ENCODE measurements at places on chromosomes 3 and 15.

GRCh38 chr15:63556246-63556645, 40.9 kb upstream of the FBXL22 start:
- DNase-seq = no peak

- no peak for DNase-seq
These were observed 63.5 kb downstream of the OTOL1 start for GRCh38 chr3:161560008-161560637.

DNA sequence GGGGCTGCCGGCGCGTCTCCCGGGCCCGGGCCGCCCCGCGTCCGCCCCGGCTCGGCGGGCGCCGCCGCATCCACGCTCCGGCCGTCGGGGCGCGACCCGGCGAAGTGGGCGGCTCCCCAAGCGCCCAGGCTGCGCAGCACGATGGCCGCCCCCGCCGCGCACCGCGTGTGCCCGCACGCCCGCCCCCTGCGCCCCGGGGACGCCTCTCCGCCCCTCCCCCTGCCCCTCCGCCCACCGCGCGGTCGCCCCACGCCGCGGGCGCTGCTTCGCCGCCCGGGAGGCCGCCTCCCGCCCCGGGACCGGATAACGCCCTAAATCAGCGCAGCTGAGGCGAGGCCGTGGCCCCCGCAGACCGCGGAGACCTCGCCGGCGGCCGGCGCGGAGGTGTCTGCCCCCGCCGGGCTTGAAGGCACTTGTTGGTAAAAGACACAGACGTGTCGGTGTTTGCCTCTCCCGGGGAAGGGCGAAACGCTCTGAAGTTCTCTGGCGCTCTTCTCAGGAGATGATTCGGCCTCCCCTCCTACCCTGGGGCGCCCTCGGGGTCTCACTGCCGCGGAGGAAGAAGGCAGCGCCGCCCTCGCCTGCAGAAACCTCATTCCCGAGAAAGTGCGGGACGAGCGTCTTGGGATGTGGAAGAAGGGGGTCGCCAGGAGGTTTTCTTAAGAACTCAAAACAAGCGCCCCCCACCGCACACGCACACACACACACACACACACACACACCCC, at the start of gene BNC1:
Gene BNC1 (minus strand): TSS at position 106 of the 725 bp plus-strand sequence. CDS start 36 bp downstream, at position 70.
- DNase-seq = no peak

DNA sequence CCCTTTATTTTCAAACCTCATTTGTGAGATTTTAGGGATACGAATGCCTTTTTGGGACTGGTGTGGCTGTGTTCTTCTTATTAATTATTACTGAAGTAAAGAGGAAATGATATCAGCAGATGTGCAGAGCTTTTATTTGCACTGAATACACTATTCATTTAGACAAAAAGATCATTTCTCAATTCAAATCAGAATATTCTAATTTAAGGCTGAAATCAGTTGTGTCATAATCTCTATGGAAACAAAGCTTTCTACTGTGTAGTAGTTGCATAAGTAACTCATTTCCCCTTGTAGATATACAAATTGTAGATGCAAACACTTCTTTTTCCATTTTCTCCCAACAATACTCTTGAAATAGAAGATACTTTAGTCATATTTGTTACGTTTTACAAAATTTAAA, 56.0 kb downstream of the PDE8A start:
- DNase-seq = no peak

GRCh38 chr15:78363381-78363734, 23.2 kb downstream of the CRABP1 start:
- no peak for DNase-seq

- DNase-seq = no peak
These were observed 27.5 kb downstream of the HERC1 start for GRCh38 chr15:63805993-63806980.

- DNase-seq = no peak
These were observed 231.1 kb upstream of the TRIM42 start for GRCh38 chr3:140446734-140447133.

GRCh38 chr3:181358562-181358961, 353.2 kb upstream of the SOX2 start:
- DNase-seq = no peak

GRCh38 chr3:115127208-115127607, 19.9 kb downstream of the ZBTB20 start:
- no peak for DNase-seq

DNA sequence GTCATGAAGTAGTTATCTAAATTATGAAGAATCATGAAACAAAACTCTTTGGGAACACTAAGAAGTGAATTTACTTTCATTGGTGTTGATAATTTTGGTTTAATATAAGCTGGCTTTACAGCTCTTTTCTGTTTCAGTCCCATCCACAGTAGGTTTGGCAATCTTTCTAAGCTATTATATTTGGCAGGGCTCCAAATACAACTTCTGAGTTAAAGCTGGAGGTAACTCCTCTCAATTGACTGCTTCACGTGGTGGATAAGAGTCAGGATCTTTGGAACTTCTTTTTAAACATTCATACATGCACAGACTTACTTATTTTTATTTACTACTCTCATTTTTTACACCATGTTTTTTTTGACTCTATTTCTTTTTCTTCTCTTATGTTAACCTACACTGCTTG, 106.5 kb upstream of the EPHA3 start:
- no peak for DNase-seq

- DNase-seq = no peak
These were observed 7.9 kb upstream of the KCNMB3 start for GRCh38 chr3:179258820-179259219.

GRCh38 chr15:69897471-69898237, 200.1 kb downstream of the TLE3 start:
- no peak for DNase-seq

DNA sequence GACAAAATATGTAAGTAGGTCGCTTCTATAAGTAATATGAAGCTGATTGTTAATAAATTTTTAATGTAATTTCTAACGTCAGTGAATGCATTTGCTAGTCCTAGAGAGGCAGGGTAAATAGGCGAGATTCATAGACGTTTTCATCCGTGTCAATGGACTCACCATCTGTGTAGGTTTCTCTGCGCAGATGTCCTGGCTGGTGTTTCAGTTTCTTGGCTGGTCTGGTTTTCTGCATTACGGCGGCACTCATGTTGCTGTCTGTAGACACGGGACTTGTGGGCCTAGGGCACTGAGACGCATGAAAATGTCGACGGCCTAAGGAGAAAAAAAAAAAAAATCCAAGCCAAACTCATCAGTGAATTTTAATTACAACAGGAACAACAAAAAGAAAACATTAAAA, 1153.3 kb downstream of the ROBO1 start:
- no peak for DNase-seq

DNA sequence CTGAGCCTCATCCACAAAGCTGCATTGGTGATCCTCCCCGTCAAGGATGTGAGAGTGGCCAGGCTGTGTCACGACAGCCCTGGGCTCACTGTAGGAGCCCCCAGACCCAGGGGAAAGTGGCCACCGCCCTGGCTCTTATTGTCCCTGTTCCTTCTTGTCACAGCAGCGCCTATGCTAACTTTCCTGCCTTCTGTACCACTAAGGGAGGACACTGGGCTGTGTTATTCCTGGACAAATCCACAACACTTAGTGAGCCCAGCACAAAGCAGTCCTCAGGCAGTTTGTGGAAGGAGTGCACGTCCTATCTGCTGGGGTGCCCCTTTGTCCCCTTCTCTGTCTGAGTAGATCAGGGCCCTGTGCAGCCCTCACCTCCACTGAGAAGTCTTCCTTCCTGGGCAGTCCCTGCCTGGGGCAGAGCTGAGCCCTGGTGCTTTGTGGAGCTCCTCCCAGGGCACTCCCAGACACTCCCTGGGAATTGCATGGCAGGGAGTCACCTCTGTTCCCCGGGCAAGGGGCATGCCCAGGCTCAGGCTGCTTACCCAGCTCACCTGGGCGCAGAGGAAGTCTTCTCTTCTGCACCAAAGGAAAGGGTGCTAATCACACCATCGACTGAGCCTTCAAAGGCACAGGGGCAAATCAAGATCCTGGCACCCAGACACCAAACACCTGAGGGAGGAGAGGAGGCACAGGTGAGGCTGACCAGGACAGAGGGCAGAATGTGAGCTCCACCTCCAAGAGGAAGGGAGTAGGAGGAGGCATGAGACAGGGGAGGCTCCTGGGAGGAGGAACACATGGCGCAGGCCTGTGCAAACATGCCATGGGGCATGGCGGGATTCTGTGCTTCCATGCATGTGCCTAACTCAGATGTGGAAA, 138.7 kb downstream of the KLF13 start:
- DNase-seq = no peak

- no peak for DNase-seq
These were observed 127.4 kb upstream of the ABHD17C start for GRCh38 chr15:80567721-80568157.

DNA sequence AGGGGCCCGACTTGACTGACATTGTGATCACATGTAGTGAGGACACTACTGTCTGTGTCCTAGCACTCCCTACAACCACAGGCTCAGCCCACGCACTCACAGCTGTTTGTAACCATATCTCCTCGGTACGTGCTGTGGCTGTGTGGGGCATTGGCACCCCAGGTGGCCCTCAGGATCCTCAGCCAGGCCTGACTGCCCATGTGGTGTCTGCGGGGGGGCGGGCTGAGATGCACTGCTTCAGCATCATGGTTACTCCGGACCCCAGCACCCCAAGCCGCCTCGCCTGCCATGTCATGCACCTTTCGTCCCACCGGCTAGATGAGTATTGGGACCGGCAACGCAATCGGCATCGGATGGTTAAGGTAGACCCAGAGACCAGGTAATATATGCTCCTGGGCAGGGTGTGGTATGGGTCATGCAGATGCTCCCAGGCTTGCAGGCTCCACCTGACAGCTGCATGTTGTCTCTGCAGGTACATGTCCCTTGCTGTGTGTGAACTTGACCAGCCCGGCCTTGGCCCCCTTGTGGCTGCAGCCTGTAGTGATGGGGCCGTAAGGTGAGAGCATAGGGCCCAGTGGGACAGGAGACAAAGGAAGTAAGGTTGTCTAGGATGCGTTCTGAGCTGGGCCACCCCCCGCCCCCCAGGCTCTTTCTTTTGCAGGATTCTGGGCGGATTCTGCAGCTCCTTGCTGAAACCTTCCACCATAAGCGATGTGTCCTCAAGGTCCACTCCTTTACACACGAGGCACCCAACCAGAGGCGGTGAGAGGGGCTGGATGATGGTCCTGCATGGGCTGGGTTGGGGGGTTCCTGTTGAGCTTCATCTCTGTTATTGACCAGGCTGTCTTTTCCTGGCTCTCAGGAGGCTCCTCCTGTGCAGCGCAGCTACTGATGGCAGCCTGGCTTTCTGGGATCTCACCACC, 4.4 kb downstream of the DALRD3 start:
- no peak for DNase-seq

GRCh38 chr3:78894787-78895186, 873.0 kb downstream of the ROBO1 start:
- DNase-seq = no peak

- no peak for DNase-seq
These were observed 4.2 kb upstream of the NUP210 start for GRCh38 chr3:13424141-13424844.

DNA sequence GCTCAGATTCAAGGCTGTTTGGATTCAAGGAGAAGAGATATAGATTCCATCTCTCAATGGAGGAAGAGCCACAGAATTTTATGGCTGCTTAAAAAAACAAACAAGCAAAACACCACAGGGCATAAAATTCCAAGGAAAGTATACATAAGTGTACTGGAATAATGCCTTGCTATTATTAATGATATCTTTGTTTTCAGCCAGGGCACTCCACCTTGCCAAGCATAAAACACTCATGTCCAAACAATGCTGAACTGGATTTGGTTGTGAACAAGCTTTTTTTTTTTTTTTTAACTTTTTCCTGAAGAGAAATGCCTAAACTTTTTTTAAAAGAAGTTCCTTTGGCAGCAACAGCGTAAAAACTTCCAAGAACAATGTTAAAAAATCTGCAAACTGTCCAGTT, 4.8 kb upstream of the CLSTN2 start:
- no peak for DNase-seq

DNA sequence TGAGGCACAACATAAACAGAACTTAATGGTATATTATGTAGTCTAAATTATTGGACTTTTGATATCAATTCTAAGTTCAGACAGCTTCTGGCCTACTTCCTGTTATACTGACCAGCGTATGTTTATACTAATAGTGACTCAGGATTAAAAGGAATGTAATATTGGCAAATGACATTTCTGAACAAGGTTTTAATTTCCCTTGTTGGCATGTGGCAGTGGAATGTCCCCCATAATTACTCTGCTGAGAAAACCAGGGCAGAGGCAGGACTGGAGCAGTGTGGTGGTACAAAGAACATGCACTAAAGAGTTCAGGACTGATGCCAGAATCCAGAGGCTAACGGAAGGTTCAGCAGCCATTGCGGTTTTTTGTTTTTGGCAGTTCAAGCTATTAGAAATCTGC, 184.0 kb downstream of the KCNAB1 start:
- no peak for DNase-seq

DNA sequence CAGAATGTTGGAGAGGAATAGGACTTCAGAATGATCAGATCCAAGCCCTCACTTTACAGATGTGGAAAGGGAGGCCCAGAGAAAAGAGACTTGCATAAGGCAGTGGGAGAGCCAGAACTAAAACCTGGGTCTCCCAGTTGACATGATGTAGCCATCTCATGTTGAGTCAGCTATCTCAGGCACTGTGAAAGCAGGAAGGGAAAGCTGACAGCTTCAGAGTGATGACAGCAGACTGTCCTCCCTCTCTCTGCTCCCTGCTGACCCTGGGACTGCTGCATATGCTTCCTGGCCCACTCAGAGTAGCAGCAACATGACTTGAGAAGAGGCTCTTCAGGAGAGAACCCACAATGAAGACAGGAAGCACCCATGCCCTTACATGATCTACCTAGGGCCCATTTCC, 14.7 kb downstream of the FHIT start:
- no peak for DNase-seq

- DNase-seq = no peak
These were observed 27.3 kb downstream of the WDR49 start for GRCh38 chr3:167626490-167626889.

DNA sequence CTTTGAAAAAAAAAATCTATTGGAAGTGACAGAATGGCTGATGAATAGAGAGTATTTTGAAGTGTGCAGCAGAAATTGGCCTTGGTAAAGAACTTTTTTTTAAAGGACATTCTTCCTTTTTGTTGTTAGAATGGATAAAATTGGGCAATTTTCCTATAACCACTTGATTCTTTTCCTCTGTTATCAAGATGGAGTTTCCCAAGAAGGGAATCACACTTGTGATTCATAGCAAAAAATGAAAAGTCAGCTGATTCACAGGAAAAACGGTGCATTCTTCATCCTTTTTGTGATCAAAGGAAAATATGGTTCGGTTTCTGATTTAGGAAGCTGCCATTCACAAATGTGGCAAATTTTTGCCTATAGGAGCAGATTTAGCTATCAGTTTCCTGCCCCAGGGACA, 486.8 kb downstream of the GBE1 start:
- no peak for DNase-seq

- DNase-seq = no peak
These were observed 69.6 kb upstream of the STRIT1 start for GRCh38 chr3:155362808-155363689.

- no peak for DNase-seq
These were observed 241.7 kb upstream of the ICE2 start for GRCh38 chr15:60720493-60721256.

GRCh38 chr3:150098621-150099020, 127.9 kb upstream of the PFN2 start:
- no peak for DNase-seq

GRCh38 chr3:12486916-12487315, 2.6 kb downstream of the TSEN2 start:
- DNase-seq = no peak
